ENCODE measurements at places on chromosomes 1 and 21. TPM values are rescaled to one million over a fixed set of nuclear protein-coding genes. Genes with fewer than 3 reads are reported as not detected.

The OR2T33 gene
- total RNA-seq = not detected

The ERRFI1 gene
- 71.3 TPM for total RNA-seq

The GBP1 gene
- total RNA-seq = 17.9 TPM

The MPL gene
- total RNA-seq = 0.25 TPM

The NOS1AP gene
- total RNA-seq = 10.7 TPM

The EBNA1BP2 gene
- 52.5 TPM for total RNA-seq

The HFM1 gene
- 1.2 TPM for total RNA-seq

The RAD54L gene
- total RNA-seq = 1.7 TPM

The MYOG gene
- not detected for total RNA-seq

GRCh38 chr1:7558921-7559869, 211.9 kb upstream of the VAMP3 start:
- no peak for DNase-seq

GRCh38 chr1:100051401-100051800, 81.3 kb downstream of the SASS6 start:
- no peak for DNase-seq

DNA sequence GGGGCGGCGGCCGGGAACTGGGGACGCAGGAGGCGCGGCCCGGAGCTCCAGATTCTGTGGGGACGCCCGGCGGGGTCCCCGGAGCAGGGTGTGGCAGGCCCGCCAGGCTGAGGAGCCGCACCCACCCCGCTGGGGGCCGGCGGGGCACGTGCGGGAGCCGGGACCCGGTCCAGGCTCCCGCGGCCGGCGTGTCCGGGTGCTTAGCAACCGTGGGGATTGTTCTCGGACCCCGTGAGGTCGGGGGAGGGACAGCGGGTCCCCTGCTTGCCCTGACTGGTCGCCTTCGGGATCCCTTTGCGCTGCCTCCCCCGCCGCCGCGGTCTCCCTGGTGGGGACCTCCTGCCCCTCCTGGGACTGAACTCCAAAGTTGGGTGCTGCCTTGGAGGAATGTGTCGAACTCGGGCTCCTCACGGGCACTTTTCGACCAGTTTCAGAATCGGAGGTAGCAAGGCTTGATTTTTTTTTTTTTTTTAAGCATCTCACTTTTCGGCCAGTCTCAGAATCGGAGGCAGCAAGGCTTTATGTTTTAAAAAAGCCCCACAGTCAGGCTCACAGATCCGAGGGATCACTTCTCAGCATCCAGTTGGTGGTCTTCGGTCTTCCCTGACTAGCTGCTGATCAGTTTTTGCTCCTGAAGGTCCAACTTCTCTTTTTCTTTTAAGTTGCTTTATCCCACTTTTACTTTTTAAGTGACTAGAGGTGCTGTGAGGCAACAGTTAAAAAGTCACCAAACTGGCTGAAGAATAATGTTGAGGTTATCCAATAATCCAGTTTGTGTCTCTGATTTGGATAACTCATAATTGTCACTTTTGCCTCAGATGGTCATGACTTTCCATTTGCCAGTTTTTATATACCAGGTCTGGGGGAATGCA, 648 bp downstream of the FAM76A start:
- peak; percentile 80 for DNase-seq

- no peak for DNase-seq
Measured at GRCh38 chr21:32317726-32318125, 19.1 kb downstream of the MRAP start.

- DNase-seq = peak; percentile 79
Measured at GRCh38 chr1:26785611-26786436, 1.9 kb upstream of the PIGV start.

GRCh38 chr1:101592845-101593244, 356.0 kb downstream of the S1PR1 start:
- DNase-seq = no peak

DNA sequence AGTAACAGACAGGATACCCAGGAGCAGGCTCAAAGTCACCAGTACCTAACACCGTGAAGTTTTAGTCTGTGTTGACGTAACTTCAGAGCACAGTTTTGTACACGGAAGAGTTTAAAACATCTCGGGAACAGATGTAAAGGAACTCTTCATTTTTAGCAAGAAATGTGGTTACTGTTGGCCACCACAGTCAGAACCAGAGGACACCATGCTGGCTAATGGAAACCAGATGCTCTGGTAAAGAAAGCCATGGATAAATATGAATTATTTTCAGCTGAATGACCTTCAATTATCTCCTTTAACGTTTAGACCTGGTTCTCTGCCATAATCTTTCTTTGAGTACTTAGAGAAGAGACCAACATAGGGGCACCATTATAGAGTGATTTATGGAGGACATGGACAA, 115.9 kb downstream of the NTMT2 start:
- no peak for DNase-seq

DNA sequence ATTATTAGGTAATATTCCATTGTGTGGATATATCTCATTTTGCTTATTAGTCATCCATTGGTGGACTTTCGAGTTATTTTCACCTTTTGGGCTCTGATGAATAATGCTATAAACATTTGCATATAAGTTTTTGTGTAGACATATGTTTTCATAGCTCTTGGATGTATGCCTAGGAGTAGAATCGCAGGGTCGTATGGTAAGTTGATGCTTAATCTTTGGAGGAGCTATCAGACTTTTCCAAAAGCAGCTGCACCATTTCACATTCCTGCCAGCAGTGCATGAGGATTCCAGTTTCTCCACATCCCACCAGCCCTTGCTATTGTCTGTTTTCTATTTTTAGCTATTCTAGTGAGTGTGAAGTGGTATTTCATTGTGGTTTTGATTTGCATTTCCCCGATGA, 120.3 kb upstream of the TMEM51 start:
- DNase-seq = no peak

- no peak for DNase-seq
Measured at GRCh38 chr1:169964206-169964605, 70.5 kb upstream of the SCYL3 start.

DNA sequence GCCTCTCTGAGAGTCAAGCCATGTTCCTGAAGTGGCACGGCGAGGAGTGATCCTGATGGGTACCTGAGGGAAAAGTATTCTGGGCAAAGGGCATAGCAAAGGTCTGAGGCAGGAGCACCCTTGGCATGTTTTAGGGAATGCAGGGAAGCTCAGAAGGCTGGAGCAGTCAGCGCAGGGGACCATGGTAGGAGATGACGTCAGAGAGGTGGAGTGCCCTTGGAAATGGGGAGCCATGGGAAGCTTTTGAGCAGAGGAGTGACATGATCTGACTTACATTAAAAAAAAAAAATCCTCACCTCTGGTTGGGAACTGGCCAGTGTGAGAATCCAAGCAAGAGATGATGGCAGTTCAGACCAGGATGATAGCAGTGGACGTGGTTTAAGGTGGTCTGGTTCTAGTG, 37.2 kb downstream of the PDPN start:
- no peak for DNase-seq

DNA sequence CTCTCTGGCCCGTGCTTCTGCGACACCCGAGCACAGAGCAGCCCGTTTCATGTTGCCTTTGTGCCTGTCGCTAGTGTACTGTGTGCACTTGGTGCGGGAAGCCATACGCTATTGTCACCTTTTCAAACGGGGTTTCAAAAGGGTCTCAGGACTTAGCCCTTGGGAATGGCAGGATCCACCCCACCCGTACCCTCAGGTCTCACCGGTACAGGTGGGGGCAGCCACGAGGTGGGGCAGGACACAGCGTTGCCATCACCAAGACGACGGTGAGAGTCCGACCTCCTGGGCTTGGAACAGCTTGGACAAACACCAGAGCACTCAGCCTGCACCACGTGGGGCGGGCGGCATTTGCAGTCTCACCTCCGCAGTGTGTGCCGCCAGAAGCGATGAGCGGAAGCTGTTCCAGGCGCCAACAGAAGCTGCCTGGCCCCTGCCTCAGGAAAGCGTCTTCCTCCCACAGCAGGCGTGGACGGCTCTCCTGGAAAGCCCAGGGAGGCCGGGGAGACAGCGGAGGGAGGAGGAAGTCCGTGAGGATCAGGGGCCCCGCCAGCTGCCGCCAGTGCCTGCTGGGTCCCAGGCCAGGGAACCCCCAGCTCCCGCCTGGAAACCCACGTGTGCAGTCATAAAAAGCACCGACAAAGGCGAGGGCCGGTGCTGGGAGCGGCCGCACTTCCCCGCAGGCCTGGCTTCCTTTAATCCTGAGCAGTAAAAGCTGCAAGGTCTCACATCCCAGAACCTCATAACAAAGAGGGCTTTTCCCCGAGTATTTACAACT, 131.3 kb upstream of the ARHGEF16 start:
- no peak for DNase-seq

- DNase-seq = no peak
Measured at GRCh38 chr1:235646463-235646862, 3.1 kb downstream of the GNG4 start.

DNA sequence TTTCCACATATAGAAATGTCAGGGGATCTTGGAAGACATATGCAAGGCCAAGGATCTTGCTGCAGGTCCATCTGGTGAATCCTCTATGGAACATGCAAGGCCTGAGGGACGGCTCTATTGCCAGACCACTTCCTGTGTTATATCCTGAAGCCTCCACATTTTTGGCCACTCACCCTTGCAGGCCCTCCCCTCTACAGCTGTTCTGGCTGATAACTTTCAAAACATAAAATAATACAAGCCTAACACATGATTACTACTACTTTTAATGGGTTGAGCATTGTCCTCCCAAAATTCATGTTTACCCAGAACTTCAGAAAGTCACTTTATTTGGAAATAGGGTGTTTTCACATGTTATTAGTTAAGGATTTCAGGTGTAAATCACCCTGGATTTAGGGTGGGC, 18.5 kb upstream of the LYPLAL1 start:
- DNase-seq = no peak

GRCh38 chr1:210250665-210250997, 18.0 kb downstream of the SERTAD4 start:
- DNase-seq = peak; percentile 72

DNA sequence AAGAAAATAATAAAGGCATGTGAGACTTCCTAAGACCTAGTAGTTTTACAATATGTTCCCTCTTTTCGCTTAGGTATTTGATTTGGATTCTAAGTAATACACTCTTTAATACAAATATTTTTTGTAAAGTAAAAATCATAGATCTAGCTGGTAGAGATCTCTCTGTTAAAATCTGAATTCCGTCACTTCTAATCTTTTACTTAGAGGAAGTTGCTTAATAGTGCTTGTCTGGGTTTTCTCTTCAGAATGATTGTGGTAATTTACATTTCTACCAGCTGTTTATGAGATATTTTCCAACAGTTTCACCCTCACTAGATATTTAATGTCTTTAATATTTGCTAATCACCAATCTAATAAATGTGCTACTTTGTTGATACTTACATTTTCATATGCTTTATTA, 23.3 kb downstream of the RBM11 start:
- no peak for DNase-seq

GRCh38 chr1:84146411-84147032, 2.5 kb downstream of the PRKACB start:
- DNase-seq = no peak

DNA sequence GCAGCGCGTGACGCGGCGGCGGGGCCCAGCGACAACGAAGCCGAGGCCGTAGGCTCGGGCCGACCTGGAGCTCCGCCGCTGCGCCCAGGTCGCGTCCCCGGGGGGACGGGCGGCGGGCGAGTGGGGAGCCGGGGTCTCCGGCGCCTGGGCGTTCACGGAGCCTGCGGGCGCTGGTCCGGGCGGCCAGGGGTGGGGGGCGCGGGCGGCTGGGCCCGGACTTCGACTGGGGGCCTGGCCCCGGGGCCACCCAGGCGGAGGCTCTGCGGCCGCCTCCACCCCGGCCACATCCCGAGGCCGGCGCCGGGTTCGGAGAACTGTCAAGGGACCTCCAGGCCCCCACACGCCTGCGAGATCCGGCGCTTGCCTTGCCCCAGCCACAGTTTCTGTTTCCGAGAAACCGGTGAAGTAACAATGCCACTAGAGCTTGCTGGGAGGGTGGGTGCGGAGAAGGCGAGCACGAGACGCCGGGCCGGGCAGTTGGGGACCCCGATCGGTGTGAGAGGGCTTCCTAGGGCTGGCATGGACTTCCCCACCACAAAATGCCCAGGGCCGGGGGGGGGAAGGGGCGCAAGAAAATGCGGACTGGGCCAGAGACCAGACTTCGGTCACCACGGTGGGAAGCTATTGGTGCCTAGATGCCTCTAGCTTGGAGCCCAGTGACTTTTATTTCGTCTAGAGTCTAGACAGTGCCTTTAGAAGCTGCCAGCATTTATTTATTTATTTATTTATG, 501 bp downstream of the FBXO6 start:
- DNase-seq = peak; percentile 62

DNA sequence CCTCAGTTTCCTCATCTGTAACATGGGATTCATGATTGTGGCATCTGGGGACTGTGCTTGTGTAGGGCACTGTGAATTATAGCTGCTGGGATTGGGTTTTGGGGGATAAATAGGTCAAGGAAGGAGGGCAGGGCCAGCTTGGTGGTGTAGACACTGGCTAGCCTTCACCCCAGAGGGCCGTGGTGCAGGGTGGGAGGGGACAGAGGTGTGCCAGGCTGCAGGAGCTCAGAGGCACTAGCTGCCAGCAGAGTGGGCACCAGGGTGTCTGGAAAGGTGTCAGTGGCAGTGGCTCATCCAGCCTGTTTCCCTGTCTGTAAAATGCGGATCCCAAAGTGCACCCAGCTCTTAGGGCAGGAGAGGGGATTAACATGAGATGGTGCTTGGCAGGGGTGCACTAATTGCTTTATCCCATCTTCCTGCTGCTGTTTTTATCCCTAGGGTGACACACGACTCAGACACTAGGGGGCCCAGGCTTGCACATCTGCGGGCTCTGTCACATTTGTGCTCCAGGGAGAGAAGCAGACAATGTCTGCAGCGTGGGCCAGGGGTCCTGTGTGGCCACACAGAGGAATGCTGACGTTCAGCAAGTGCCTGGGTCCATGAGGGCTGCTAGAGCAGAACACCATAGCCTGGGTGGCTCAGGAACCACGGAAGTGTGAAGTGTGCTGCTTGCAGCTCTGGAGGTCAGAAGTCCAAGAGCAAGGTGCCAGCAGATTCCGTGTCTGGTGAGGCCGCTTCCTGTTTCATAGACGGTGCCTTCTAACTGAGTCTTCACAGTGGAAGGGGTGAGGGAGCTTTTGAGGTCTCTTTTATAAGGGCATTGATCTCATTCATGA, 19.3 kb downstream of the OBSCN start:
- no peak for DNase-seq

- DNase-seq = peak; percentile 86
Measured at GRCh38 chr1:43285269-43285990, at the start of gene C1orf210. Gene C1orf210 (minus strand): TSS chr1:43285581. CDS start chr1:43283270, 2,311 bp downstream.

GRCh38 chr1:166975361-166976129, at the start of gene ILDR2:
Gene ILDR2 (minus strand): TSS chr1:166975540. CDS start chr1:166975268, 272 bp downstream.
- peak; percentile 72 for DNase-seq

DNA sequence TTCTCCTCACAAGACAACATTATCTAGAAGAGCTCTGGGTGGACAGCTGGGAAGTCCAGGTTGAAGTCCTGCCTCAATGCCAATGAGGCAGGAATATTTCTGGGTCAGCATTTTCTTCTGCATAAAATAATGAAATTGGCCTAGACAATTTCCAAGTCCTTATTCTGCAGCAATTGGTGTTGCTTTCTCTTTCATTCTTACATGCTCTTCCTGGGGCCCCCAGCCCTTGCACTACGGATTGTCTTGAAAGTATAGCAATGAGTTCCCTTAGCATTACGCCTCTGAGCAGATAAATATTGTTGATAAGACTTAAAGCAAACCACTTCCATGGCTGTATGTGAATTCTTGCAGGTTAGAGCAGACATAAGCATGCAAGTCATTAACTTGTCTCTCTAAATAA, 188.5 kb downstream of the TGFBR3 start:
- no peak for DNase-seq

All from kidney (tissue), 22 donors.